Peyer's patch (tissue), 4 donors: ENCODE measurements at places on chromosomes 2 and 18. TPM values are rescaled to one million over a fixed set of nuclear protein-coding genes. Genes with fewer than 3 reads are reported as not detected.

ASPRV1 gene
- 2.4 TPM for total RNA-seq

LYPD6 gene
- total RNA-seq, result 0.85 TPM

CABYR gene
- not detected for total RNA-seq

ALLC gene
- total RNA-seq, result not detected

CHRND gene
- total RNA-seq, result not detected

GRCh38 chr2:170492010-170492409 lies 223.1 kb upstream of the SP5 start:
- no peak overlapping the region for H3K4me3 ChIP-seq
- no peaks in the 10 kb centered on the region for H3K36me3 ChIP-seq
- no peaks in the 10 kb centered on the region for H3K4me1 ChIP-seq
- DNase-seq, result no peak
- no peak overlapping the region for H3K27ac ChIP-seq
- no peaks in the 10 kb centered on the region for H3K27me3 ChIP-seq

DNA sequence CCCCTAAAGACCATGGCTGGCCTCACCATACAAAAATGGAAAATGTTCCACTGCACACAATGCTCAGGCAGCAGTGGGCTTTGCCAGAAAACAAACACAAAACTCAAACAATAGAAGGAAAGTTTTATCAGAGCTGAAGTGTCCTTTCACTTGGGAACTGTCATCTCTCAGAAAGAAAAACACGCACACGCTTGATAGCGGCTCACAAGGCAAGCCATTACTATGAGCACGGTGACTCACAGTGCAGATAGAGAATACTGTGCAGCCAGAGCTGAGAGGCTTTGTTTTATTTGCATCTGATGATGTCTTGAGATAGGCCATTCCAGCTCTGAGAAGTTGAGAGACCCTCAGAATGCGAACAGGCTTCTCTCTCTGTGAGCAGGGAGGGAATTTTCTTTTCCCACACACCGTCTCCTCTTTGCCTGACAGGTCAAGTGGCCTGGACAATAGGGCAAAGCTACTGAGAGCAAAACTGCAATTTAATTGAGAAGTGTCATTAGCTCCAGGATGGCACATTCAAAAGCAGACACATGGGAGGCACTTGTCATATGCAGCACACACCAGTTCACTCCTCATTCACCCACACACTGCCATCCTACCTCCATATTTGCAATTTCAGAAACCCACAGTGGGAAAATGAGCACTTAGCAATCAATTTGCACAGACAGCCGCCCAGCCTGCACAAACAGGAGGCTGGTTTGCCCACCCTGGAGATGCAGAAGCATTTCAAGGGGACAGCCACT lies 236.6 kb downstream of the SS18 start:
- no peak for DNase-seq
- H3K27ac ChIP-seq, result no peak overlapping the region
- H3K36me3 ChIP-seq, result no peaks in the 10 kb centered on the region

GRCh38 chr18:75745147-75745546 lies 317.6 kb upstream of the SMIM21 start:
- no peaks in the 10 kb centered on the region for H3K4me1 ChIP-seq
- H3K27ac ChIP-seq, result no peak overlapping the region
- DNase-seq, result no peak
- H3K4me3 ChIP-seq, result no peak overlapping the region

DNA sequence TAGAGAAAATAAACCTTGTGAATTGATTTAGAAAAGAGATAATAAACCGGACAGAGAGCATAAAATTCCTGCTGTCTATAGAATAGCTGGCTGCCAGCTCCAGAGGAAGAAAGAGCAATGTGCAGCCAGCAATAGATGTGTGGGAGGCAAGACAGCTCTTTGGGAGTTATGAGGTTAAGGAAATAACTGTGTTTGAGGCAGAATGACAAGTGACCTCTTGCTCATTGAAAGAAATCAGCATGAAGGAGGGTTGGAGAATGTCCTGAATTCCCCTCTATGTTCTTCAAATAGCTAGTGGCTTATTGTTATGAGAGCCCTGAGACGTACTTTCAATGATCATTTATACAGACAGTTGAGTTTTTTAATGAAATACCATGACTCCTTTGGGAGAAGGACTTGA lies 1009.9 kb upstream of the NXPH2 start:
- H3K36me3 ChIP-seq, result no peaks in the 10 kb centered on the region
- H3K4me3 ChIP-seq, result no peak overlapping the region
- H3K27me3 ChIP-seq, result no peaks in the 10 kb centered on the region
- DNase-seq, result no peak
- H3K4me1 ChIP-seq, result no peaks in the 10 kb centered on the region

GRCh38 chr2:108396845-108397244 lies 19.1 kb downstream of the SULT1C4 start:
- H3K4me1 ChIP-seq, result no peaks in the 10 kb centered on the region
- H3K27ac ChIP-seq, result no peak overlapping the region
- no peak for DNase-seq
- no peaks in the 10 kb centered on the region for H3K27me3 ChIP-seq
